Lower lobe of right lung (tissue), 2 donors: ENCODE measurements at places on chromosomes 12 and 14. TPM values are rescaled to one million over a fixed set of nuclear protein-coding genes. Genes with fewer than 3 reads are reported as not detected.

DNA sequence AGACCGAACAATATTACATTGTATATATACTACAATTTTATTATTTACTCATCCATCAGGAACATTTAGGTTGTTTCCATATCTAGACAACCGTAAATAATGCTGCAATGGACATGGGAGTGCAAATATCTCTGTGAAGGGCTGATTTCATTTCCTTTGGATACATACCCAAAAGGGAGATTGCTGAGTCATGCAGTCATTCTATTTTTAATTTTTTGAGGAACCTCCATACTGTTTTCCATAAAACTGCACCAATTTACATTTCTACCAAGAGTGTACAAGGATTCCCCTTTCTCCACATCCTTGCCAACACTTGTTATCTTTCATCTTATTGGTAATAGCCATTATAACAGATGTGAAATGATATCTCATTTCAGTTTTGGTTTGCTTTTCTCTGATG, 84.7 kb downstream of the SLC41A2 start:
- H3K36me3 ChIP-seq: no peaks in the 10 kb centered on the region
- no peak overlapping the region for H3K4me3 ChIP-seq
- H3K4me1 ChIP-seq: no peaks in the 10 kb centered on the region
- no peak overlapping the region for H3K27ac ChIP-seq
- no peaks in the 10 kb centered on the region for H3K27me3 ChIP-seq

- H3K4me3 ChIP-seq: no peak overlapping the region
- DNase-seq: no peak
- peaks cover 43% of the 10 kb centered on the region for H3K36me3 ChIP-seq
- no peaks in the 10 kb centered on the region for H3K27me3 ChIP-seq
- H3K27ac ChIP-seq: no peak overlapping the region
Observed at GRCh38 chr12:121807642-121808347, 4.0 kb downstream of the SETD1B start.

- no peak overlapping the region for H3K27ac ChIP-seq
- H3K4me1 ChIP-seq: no peaks in the 10 kb centered on the region
- no peaks in the 10 kb centered on the region for H3K36me3 ChIP-seq
- no peaks in the 10 kb centered on the region for H3K27me3 ChIP-seq
- no peak overlapping the region for H3K4me3 ChIP-seq
- no peak for DNase-seq
Observed at GRCh38 chr12:78703820-78704525, 160.6 kb upstream of the SYT1 start.

- no peaks in the 10 kb centered on the region for H3K36me3 ChIP-seq
- H3K4me1 ChIP-seq: no peaks in the 10 kb centered on the region
- H3K27me3 ChIP-seq: peaks cover 4% of the 10 kb centered on the region
- no peak overlapping the region for H3K4me3 ChIP-seq
- H3K27ac ChIP-seq: no peak overlapping the region
Observed at GRCh38 chr14:104213301-104214034, 75.1 kb downstream of the KIF26A start.

- H3K36me3 ChIP-seq: no peaks in the 10 kb centered on the region
- H3K27me3 ChIP-seq: no peaks in the 10 kb centered on the region
- no peaks in the 10 kb centered on the region for H3K4me1 ChIP-seq
- no peak for DNase-seq
- no peak overlapping the region for H3K4me3 ChIP-seq
- no peak overlapping the region for H3K27ac ChIP-seq
Observed at GRCh38 chr12:110819646-110820045, 27.1 kb upstream of the CCDC63 start.

- no peaks in the 10 kb centered on the region for H3K27me3 ChIP-seq
- H3K36me3 ChIP-seq: peaks cover 13% of the 10 kb centered on the region
- no peak overlapping the region for H3K27ac ChIP-seq
- no peaks in the 10 kb centered on the region for H3K4me1 ChIP-seq
- H3K4me3 ChIP-seq: no peak overlapping the region
- DNase-seq: no peak
Observed at GRCh38 chr12:65248656-65249633, 29.5 kb upstream of the MSRB3 start.

DNA sequence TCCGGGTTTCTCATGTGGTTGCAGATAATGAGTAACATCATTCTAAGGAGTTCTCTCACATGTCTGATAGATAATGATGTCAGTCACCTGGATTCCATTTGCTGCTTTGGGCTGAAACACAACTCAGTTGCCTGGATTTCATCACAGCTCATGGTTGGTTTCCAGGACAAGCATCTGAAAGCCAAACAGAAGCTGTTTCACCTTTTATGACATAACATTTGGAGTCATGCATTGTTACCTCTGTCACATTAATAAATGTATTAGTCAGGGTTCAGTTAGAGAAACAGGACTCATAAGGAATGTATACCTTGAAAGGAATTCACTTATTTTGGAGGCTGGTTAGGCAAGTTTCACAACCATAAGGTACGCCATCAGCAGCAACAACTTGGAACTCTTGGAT, 251.9 kb upstream of the ATXN7L3B start:
- no peaks in the 10 kb centered on the region for H3K36me3 ChIP-seq
- no peak for DNase-seq
- H3K4me3 ChIP-seq: no peak overlapping the region
- no peaks in the 10 kb centered on the region for H3K4me1 ChIP-seq
- H3K27me3 ChIP-seq: no peaks in the 10 kb centered on the region

DNA sequence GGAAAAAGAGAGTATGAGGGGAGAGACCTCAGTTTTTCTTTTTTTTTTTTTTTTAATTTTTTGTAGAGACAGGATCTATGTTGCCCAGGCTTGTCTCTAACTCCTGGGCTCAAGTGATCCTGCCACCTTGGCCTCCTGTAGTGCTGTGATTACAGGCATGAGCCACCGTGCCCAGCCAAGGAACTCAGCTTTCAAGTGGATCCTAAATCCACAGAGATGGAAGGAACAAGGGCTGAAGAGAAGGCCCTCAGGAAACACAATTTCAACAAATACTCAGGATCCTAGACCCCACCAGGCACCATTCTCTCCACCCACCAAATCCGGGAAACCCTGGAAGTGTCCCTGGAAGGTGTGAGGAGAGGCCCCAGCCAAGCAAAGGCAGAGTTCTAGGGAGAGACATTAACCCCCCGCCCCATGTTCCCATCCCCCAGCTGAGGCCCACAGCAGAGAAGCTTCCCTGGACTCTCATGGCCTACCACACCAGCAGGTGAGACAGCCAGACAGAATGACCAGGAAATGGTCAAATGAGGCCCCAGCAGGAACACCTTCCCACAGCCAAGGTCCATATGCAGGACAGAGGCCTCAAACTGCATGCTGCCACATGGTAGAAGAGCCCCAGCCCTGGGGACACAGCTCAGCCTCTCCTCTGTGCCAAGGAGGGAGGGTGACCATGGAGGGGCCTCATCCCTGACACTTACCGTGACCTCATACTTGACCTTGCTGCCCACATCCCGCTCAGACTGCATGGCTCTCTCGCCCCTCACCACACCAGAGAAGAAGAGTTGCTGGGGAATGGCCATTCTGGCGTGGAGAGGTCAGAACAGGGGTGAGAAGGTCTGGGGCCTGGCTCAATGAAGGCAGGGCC, 14.1 kb downstream of the ITGA7 start:
- no peaks in the 10 kb centered on the region for H3K36me3 ChIP-seq
- no peak overlapping the region for H3K4me3 ChIP-seq
- DNase-seq: no peak
- H3K27ac ChIP-seq: no peak overlapping the region
- no peaks in the 10 kb centered on the region for H3K27me3 ChIP-seq

GRCh38 chr12:89789862-89790261, 81.2 kb upstream of the ATP2B1 start:
- H3K4me3 ChIP-seq: no peak overlapping the region
- no peaks in the 10 kb centered on the region for H3K36me3 ChIP-seq
- no peak for DNase-seq
- H3K27ac ChIP-seq: no peak overlapping the region

GRCh38 chr14:35068238-35069012, 22.4 kb downstream of the FAM177A1 start:
- H3K36me3 ChIP-seq: peaks cover 65% of the 10 kb centered on the region
- H3K4me3 ChIP-seq: no peak overlapping the region
- H3K4me1 ChIP-seq: no peaks in the 10 kb centered on the region
- H3K27ac ChIP-seq: no peak overlapping the region
- H3K27me3 ChIP-seq: no peaks in the 10 kb centered on the region

DNA sequence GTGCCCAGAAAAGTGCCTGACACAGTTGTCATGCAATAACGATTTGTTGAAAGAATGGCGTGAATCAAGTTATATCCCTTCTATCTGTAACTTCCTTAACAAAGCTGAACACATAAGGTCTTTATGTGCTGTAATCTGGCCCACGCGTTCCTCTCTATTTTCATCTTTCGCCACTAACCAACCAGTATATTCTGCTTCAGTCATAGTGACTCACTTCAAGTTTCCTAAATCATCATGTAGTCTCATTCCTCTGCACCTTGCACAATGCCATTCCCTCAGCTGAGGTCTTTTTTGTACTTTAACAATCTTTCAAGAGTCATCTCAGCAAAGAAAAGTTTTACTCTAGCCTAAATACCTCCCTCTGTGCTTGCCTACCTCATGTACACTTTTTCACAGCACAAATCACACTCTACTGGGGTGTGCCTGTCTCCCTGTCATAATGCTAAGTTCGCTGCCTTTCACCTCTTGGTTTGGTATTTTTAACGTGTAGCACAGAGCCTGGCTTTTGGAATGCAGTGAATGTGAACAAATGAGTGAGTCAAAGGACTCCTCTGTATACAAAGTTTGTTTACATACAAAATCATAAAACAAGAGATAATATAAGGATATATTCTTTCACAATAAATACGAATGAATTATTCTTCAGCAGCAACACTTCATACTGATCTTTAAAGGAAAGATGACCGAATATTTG, 2.9 kb upstream of the CMAS start:
- H3K27me3 ChIP-seq: no peaks in the 10 kb centered on the region
- H3K36me3 ChIP-seq: no peaks in the 10 kb centered on the region
- H3K4me3 ChIP-seq: no peak overlapping the region

Gene SLC17A8
- total RNA-seq: not detected

Gene CHGA
- total RNA-seq: 0.71 TPM

Gene PTPRQ
- 7.8 TPM for total RNA-seq

Gene INSM2
- total RNA-seq: not detected

- no peaks in the 10 kb centered on the region for H3K36me3 ChIP-seq
- no peak overlapping the region for H3K27ac ChIP-seq
- H3K4me1 ChIP-seq: no peaks in the 10 kb centered on the region
- DNase-seq: no peak
- H3K27me3 ChIP-seq: no peaks in the 10 kb centered on the region
Observed at GRCh38 chr14:40218282-40218941, 786.2 kb upstream of the FBXO33 start.

GRCh38 chr14:61213191-61213621, 67.9 kb downstream of the TMEM30B start:
- no peaks in the 10 kb centered on the region for H3K4me1 ChIP-seq
- DNase-seq: no peak
- H3K27ac ChIP-seq: no peak overlapping the region
- H3K36me3 ChIP-seq: no peaks in the 10 kb centered on the region
- H3K4me3 ChIP-seq: no peak overlapping the region

DNA sequence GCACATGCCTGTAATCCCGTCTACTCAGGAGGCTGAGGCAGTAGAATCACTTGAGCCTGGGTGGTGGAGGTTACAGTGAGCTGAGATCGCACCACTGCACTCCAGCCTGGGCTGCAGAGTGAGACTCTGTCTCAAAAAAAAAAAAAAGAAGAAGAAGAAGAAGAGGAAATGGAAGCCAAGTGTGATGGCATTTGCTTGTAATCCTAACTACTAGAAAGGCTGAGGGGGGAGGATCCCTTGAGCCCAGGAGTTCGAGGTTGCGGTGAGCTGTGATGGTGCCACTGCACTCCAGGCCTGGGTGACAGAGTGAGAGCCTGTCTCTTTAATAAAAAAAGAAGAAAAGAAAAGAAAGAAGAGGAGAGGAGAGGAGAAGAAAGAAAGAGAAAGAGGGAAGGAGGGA, 52.1 kb downstream of the LGMN start:
- H3K4me1 ChIP-seq: peaks cover 17% of the 10 kb centered on the region
- H3K27me3 ChIP-seq: no peaks in the 10 kb centered on the region
- no peak for DNase-seq
- no peak overlapping the region for H3K27ac ChIP-seq
- no peak overlapping the region for H3K4me3 ChIP-seq
- no peaks in the 10 kb centered on the region for H3K36me3 ChIP-seq

DNA sequence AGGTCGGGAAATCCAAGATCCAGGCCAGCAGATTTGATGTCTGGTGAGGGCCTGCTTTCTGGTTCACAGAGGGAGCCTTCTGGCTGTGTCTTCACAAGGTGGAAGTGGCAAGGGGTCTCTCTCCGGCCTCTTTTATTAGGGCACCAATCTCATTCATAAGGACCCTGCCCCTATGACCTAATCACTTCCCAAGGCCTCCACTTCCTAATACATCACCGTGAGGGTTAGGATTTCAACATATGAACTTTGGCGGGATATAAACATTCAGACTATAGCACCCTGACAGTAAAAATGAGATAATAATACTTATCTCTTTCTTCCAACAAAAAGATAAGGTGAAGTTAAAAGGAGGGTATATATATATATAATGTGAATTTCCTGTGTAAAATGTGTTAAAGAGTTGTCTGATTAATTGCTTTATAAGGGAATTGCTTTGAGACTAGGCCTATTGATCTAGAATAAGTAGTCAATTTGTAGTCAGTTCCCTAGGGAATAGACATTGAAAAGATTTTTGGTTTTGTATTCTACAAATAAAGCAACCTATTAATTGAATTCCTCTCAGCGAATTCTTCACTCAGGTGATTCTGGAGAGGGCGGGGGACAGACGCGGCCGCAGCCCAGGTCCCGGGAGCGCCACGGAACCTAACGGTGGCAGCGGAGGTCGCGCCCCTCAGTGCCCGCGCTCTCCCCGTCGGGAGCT, 516 bp upstream of the LGALS3 start:
- H3K27me3 ChIP-seq: no peaks in the 10 kb centered on the region
- peaks cover 12% of the 10 kb centered on the region for H3K36me3 ChIP-seq
- peak overlapping the region; percentile 83 for H3K4me3 ChIP-seq
- DNase-seq: no peak

DNA sequence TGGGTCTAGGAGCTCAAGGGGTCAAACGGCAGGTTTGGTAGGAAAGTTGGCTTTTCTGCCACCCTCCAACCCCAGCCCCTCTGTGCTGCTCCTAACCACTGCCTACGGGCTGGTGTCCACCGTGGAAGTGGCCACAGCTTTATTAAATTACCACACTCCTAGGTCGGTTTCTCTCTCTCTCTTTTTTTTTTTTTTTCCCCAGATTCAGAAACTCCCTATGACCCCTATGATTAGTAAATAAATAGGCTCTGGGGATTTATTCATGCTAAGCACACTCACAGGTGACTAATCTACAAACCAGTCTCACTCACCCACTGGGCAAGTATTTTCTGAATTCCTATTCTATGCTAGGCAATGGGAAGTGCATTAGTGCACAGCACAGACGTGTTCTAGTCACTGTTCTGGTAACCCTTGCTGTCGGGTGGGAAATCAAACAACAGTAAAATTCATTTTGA, 8.7 kb upstream of the DDX47 start:
- H3K27me3 ChIP-seq: no peaks in the 10 kb centered on the region
- no peak overlapping the region for H3K27ac ChIP-seq
- no peaks in the 10 kb centered on the region for H3K36me3 ChIP-seq

Gene TTC5
- total RNA-seq: 19.3 TPM

DNA sequence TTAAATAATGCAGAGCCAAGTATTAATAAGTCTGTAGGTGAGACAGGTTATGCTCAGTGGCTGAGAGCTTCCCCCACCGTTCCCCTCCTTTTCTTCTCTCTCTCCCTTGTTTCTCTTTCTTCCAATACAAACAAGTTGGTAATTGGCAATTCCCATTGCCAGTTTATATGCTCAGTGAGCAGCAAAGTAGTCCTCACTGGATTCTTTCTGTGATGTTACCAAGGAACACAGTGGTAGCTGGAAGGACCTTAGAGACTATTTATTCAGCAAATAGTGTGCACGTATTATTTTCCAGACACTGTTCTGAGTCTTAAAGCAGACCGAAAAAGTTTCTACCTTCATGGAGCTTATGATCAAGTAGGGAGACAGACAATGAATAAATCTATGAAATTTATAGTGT, 344.4 kb downstream of the FUT8 start:
- H3K27ac ChIP-seq: no peak overlapping the region
- H3K27me3 ChIP-seq: no peaks in the 10 kb centered on the region
